ENCODE measurements at places on chromosomes 3 and 15. TPM values are rescaled to one million over a fixed set of nuclear protein-coding genes. Genes with fewer than 3 reads are reported as not detected.

GRCh38 chr3:15427981-15428380, 583 bp downstream of the EAF1 start:
- no peak for ATAC-seq

The SCN5A gene
- not detected for total RNA-seq

DNA sequence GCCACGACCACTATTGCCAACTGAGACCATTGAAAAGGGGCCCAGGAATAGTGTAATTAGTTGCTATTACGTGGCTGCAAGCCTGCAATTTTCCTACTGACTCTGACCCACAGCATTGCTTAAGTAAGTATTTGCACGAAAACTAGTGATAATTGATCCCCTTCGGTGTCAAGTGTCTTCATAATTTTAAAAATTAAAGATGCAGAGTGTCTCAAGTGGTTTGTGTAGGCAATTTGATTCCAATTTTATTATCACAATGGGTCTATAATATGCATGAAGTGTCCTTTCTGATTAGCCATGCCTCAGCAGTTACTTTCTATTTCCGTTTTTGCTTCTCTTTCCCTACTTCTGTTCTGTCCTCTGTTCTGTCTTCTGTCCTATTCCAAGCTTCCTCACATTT, 259.2 kb downstream of the C3orf38 start:
- no peak for ATAC-seq

GRCh38 chr3:99875929-99876841, 58.5 kb downstream of the CMSS1 start:
- peak; percentile 97 for ATAC-seq

DNA sequence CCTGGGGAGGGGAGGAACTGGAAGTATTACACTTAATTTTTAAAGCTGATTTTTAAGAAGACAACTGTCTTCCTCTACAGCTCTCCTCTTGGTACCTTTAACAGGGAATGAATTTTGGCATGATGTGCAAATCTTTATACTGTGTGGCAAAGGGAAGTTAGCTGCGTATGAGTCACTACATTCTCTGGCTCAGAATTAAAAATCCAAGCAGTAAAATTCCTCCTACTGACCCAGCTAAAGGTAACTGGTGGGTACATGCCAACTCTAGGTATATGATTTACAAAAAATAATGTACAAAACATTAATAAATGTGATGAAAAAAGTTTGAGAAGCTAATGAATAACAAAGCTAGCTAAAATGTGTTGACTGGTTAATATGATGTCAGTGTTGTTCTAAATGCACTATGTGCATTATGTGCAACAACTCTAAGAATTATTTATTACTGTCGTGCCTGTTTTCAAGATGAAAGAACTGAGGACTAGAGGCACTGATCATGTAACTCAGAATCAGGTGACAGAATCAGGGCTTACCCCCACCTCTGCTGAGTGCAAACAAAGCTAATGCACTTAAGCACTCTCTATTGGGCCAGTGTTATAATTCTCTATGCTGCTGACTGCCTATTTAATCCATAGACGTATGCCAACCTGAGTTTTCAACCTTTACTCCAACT, 194.7 kb upstream of the CADPS start:
- ATAC-seq = no peak

The CRTC3 gene
- total RNA-seq = 13.0 TPM

DNA sequence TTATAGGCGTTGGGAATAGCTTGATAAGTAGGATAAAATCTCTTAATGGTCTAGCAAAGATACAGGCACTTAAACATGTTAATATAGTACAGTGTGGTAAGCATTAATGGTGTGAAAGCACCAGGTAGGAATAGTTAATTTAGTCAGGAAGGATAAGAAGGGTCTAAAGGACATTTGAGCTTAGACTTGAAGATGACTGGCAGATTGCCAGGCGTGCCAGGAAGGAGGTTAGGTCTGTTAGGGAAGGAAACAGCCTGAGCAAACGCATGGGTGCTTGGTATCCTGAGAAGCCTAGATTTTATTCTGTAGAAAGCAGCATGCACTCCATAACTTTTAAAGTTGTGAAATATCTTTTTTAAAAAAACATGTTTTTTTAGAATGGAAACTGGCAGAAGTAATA, 17.7 kb downstream of the SEC62 start:
- no peak for ATAC-seq

GRCh38 chr15:71808311-71809020, 1.9 kb upstream of the NR2E3 start:
- ATAC-seq = no peak

DNA sequence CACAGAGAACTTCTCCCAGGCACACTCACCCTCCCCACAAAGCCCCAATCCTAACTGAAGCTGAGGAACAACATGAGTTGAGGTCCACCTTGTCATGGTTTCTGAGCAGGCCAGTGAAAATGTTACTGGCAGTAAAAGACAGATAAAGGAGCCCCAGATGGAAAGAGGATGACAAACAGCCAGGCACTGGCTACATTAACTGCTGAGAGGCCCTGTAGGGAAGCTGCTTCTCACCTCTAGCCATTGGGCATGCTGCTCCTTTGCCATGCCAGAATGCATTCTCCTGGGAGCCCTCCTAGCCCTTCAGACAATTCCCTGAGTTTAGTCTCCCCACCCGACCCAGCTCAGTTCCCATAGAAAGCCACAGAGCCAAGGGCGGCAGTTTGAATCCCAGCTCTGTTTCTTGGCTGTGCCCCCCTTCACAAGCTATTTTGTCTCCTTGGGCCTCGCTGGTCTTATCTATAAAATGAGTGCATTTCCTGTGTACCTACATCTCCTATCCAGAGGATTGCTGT, 60.5 kb downstream of the LMCD1 start:
- no peak for ATAC-seq

- ATAC-seq = peak; percentile 26
Observed at GRCh38 chr3:73605861-73606260, 18.9 kb downstream of the PDZRN3 start.

DNA sequence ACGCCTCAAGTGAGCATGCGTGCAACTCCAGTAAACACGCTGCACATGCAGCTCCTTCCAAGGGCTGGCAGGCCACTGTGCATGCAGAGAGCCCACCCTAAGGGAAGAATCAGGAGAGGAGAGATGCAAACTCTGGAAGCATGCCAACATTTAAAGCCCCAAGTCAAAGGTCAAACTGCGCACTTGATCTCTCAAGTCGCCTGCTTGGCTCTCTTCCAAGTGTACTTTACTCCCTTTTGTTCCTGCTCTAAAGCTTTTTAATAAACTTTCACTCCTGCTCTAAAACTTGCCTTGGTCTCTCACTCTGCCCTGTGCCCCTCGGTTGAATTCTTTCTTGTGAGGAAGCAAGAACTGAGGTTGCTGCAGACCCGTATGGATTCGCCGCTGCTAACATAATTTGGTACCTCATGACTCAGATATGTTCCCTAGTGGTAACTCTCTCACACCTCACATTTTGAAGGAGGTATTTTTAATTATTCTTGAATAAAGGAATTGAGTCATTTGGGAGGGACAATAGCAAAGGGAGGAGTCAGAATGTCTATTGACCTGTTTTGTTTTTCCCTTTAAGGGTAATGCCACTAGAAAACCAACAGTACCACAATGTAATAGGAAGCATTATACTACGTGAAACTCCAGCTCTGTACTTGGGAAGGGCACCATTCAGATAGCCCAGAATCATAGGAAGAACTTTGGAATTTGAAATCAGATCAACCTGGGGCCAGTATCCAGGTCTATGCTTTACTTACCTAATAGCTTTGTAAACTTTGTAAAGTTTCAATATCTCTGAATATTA, 19.6 kb upstream of the DGKG start:
- peak; percentile 71 for ATAC-seq

- no peak for ATAC-seq
Observed at GRCh38 chr3:127000119-127000518, 17.2 kb downstream of the PLXNA1 start.

- ATAC-seq = no peak
Observed at GRCh38 chr15:43518197-43518761, 871 bp downstream of the MAP1A start.

GRCh38 chr15:95345867-95346266, 984.6 kb upstream of the NR2F2 start:
- no peak for ATAC-seq

DNA sequence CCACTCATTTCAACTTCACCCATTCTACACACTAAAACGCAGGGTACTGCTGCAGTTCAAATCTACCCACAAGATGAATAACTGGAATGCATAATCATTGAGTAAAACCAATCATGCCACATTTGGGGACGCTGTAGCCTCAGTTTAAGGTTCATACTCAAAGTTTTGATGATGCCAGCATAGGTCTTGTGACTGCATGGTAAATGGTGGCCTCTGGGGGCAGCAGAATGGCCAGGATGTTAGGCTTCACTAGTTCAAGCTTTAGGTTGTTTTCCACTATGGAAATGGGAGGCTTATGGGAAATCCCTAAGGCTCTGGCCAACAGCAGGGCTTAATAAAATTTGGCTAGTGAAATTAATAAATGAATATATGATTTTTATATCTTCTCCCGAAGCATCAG, 104.3 kb upstream of the TSC22D2 start:
- ATAC-seq = peak; percentile 56

GRCh38 chr3:112815981-112816380, 30.7 kb downstream of the CD200R1L start:
- ATAC-seq = peak; percentile 28

DNA sequence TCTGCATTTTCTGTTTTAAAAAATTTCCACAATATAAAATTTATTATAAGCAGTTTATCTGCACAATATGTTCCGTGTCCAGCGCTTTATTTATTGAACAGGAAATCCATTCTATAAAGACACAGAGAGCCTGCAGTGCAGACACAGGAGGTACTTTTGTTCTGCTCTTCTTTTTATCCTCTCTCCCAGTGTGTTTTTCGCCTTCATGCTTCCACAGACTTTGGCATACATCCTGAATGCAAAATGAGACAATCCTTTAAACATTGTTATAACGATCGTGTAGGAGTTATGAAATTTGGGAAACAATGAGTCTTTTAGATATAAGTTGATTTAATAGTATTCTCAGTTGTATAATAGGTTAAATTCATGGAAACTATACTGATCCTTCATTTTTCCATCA, 749.2 kb downstream of the NAALADL2 start:
- no peak for ATAC-seq

GRCh38 chr3:152176998-152177397, 91.7 kb upstream of the MBNL1 start:
- ATAC-seq = no peak

GRCh38 chr15:89749951-89750559, 994 bp downstream of the MESP1 start:
- peak; percentile 3 for ATAC-seq

The IL5RA gene
- not detected for total RNA-seq

- ATAC-seq = no peak
Observed at GRCh38 chr15:98684436-98684835, 36.1 kb downstream of the IGF1R start.

- ATAC-seq = peak; percentile 31
Observed at GRCh38 chr3:65767551-65767950, 271.2 kb downstream of the MAGI1 start.

GRCh38 chr15:40914486-40914885, 14.7 kb upstream of the DLL4 start:
- ATAC-seq = no peak

The PLA2G4D gene
- total RNA-seq = 1.5 TPM

The SPTBN5 gene
- total RNA-seq = 2.1 TPM

- no peak for ATAC-seq
Observed at GRCh38 chr15:57704441-57704840, 2.1 kb upstream of the POLR2M start.

DNA sequence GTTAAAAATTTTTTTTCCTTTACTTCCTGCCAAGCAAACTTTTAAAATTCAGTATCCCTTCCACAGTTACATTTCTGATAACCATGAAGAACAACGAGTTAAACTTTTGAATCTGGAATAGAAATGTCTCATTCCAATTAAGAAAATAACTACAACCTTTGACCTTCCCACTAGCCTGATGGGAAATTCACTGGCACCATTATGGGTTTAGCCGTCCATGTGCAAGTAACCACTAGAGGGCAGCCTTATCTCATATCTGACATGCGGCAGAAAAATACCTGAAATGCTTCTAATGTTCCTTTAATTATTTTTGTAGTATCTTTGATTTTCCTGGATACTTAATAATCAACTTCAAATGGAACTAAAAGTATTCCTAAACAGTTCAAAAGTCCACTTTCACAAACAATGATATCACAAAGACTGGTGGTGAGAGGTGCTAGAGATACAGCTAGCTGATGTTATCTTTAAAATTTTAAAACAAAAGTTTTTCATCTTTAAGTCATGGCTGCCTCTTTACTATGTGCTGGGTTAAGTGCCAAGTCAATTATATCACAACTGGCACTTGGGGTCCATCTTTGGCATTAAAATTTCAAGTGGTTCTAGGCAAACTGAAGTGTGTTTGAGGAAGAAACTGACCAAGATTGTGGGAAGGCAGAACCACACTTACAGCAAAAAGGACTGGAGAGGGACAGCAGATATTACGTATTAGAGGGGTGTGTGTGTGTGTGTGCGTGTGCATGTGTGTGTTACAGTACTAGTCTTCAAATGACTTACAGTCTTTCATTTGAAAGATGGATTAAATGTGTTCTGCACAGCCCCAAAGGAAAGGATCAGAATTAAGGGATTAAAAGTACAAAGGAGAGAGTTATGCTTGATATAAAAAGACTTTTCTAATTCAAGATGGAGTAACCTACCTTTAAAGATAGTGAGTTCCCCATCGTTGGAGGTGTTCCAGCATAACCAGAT, 107.1 kb upstream of the ICE2 start:
- ATAC-seq = peak; percentile 71

DNA sequence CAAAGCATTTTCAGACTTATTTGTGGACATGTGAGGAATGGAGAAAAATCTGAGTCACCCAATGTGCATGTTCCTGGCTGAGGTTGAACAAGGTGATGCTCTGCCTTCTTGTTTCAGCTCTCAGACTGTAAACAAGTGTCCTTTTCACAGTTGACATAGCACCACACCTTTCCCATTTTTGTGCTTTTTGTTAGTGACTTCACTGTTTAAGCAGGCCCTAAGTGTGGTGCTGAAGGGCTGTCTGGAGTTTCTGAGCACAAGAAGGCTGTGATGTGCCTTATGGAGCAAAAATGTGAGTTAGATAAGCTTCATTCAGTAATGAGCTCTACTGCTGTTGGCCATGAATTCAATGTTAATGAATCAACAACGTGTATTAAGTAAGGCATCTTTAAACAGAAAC, 20.4 kb downstream of the ABI3BP start:
- ATAC-seq = no peak

The ZNF385D gene
- total RNA-seq = 1.7 TPM

The FRMD5 gene
- 0.20 TPM for total RNA-seq

Measured in esophagus mucosa (tissue), 1 donor.